ENCODE measurements at places on chromosomes 16 and 17.

- DNase-seq: no peak
Measured at GRCh38 chr17:40247926-40248495, 28.9 kb downstream of the WIPF2 start.

DNA sequence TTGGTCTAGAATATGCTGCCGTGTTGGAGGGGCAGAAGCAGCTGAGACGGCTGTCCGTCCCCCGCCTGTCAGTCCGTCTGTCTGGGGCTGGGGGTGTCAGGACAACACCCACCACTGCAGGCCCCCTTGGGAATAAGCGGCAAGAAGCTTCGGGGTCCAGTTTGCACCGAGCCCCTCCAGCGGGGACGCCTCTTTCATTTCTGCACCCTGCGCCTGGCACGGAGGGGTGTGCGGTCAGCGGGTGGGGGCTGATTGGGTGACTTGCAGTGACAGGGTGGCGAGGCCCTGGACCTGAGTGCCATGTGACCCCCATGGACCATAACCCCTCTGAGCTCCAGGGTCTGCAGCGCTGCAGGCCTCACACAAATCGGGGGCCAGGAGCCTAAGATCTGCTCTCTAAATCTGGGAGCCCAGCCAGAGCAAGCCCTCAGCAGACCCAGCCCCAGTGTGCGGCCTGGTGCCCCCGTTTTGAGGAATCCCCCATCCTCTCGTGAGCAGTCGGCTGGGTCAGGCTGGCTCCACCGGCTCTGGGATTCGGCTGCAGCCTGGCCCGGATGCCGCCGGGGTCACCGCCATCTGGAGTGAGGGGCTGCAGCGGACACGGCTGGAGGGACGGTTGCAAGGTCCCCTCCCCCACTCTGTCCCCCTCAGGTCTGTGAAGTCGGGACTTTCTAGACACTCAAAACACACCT, 8.3 kb downstream of the CBFA2T3 start:
- no peak for DNase-seq

DNA sequence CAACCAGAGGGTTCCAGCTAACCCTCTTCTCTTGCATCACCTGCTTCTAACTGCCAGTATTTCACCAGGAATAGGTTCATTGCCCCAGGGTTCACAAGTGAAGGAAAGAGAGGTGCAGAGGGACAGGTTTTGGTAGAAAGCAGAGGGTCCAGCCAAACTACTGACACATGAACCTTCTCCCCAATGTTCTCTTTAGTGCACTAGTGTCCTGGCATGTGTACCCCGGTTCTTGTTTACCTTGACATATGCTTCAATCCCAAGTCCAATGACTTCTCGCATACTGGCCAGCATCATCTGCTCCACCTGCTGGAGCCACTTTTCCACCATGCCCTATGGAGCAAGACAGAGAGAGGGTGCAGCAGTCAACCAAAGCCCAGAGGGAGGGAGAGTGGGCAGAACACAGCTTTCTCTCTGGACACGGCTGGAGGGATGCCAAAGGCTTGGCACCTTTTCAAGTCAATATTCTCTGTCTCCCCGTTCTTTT, 90.6 kb downstream of the DNAH3 start:
- DNase-seq: no peak

DNA sequence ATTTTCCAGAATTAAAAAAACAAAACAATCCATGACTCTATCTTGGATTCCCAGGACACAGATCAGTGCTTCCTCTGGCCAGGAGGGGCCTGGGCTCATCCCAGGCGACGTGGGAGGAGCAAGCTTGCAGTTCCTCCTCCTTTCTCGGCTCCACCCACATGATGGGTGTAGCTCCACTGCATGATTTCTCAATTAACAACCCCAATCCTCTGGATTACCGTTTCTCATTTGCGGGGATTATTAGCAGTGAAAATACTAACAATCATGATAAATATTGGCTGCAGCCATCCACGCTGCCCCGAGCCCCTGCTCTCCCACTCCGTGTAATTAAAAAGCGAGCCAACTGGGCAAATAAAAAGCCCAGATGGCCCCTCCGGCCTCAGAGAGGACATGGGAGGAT, 46.4 kb upstream of the SDK2 start:
- no peak for DNase-seq

DNA sequence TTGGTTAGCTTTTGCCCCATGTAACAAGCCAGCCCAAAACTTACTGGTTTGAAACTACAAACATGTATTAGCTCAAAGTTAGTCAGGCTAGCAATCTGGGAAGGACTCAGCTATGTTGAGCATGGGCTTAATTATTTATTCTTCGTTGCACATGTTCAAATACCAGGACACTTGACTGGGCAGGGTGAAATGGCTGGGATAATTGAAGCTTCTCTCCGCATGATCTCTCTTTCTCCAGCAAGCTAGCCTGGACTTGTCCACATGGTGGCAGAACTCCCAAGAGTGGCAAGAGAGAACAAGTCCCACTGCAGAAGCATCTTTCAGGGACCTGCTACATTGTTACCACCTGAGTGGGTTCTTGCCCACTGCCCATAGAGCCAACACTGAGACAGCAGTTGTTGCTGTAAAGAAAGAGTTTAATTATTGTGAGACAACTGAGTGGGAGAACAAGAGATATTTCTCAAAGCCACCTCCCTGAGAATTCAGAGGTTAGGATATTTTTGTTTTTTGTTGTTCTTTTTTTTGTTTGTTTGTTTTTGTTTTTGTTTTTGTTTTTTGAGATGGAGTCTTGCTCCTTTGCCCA, 16.8 kb upstream of the ATF7IP2 start:
- DNase-seq: no peak

GRCh38 chr17:15659663-15660062, 24.4 kb downstream of the TRIM16 start:
- no peak for DNase-seq

GRCh38 chr16:31216422-31217135, at the start of gene PYDC1:
TSS of gene PYDC1 (minus strand) at chr16:31217135. CDS start at chr16:31217028, 107 bp downstream.
- peak; percentile 20 for DNase-seq

DNA sequence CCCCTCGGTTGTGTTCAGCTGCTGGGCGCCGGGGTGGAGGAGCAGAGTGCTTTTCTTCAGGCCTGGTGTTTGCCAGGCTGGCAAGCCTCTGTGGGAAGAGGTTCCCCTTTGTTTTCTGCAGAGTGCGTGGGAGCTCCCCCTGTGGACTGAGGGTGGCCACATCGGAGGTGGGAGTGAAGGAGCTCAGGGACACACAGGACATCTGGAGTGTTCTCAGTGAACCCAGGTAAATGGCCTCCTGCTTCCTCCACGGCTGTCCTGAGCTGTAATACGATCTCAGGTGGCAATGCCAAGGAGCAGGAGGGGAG, 39.2 kb upstream of the IRF8 start:
- no peak for DNase-seq

GRCh38 chr17:62121025-62121730, 56.1 kb upstream of the MED13 start:
- DNase-seq: no peak

DNA sequence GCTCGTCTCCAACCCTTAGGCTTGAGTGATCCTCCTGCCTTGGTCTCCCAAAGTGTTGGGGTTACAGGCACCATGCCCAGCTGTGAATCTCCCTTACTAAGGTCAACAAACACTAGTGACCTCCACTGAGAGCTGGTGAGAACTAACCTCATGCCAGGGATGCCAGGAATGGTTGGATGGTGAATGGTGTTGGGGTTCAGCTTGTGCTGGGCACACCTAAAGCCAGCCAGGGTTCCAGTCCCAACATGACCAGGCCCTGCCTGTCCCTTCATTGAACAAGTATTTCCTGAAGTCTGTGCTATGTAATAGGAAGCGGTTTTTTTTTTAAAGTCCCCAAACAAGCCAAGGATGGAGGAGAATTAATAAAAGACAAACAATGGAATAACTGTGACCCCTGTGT, 56.0 kb upstream of the TOB1 start:
- DNase-seq: peak; percentile 21

- no peak for DNase-seq
Measured at GRCh38 chr17:38943607-38944006, 18.2 kb downstream of the LASP1NB start.

DNA sequence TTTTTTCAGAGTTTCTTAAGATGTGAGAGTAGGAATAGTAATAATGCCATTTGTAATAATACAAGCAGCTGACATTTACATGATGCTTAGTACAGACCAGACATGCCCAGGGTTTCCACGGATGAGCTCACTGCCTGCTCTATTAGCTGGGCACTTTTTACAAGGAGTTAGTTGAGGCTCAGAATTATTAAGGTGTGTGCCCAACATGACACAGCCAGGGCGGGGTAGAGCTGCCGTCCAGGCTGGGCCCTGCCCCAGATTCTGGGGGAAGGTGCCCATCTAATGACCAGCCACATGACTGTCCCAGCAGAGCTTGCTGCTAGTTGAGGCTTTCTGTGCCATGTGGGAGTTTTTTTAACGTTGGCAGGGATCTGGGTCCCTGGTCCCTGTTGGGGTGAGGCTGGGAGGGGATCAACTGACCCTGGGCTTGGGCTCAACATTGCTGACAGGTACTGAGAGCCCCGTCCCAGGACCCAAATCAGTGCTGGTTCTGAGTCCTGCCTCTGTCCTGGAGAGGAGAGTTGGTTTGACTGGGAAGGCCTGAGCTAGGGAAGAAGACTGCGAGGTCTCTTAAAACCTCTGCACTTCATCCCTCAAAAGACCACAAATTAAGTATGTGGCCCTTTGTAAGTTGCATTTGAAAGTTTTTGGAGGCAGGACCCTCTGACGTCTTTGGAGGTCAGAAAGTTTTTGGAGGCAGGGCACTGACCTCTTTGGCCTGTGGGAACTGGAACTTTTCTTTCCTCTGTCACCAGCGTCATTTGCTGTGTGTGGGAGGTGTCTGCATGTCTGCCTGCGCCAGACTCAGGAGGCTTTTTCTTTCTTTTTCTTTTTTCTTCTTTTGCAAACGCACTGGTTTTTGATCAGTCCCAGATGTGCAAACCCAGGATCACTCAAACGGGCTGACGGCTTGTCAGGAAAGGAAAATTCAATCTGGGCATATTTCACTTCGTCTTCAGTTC, 2.2 kb downstream of the CRISPLD2 start:
- peak; percentile 71 for DNase-seq

DNA sequence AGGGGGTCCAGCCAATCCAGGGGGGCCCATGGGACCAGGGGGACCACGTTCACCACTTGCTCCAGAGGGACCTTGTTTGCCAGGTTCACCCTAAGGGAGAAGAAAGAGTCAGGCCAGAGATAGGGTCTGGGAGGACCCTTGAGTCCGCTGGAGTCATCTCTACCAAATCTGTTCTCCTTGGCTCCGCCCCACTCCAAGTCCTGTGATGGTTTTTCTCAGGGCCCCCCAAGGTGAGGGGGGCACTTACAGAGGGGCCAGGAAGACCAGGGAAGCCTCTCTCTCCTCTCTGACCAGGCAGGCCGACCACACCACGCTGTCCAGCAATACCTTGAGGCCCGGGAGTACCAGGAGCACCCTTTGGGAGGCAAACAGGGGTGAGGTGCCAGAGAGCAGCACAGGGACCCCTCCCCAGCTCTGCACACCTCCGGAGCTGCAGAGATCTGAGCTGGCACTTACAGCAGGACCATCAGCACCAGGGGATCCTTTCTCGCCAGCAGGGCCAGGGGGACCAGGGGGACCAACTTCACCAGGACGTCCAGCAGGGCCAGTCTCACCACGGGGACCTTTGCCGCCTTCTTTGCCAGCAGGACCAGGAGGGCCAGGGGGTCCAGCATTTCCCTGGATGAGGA, 12.4 kb downstream of the COL1A1 start:
- DNase-seq: peak; percentile 63

- DNase-seq: no peak
Measured at GRCh38 chr17:78368348-78368747, 8.5 kb upstream of the SOCS3 start.

- no peak for DNase-seq
Measured at GRCh38 chr16:88064011-88064888, 113.0 kb downstream of the BANP start.

DNA sequence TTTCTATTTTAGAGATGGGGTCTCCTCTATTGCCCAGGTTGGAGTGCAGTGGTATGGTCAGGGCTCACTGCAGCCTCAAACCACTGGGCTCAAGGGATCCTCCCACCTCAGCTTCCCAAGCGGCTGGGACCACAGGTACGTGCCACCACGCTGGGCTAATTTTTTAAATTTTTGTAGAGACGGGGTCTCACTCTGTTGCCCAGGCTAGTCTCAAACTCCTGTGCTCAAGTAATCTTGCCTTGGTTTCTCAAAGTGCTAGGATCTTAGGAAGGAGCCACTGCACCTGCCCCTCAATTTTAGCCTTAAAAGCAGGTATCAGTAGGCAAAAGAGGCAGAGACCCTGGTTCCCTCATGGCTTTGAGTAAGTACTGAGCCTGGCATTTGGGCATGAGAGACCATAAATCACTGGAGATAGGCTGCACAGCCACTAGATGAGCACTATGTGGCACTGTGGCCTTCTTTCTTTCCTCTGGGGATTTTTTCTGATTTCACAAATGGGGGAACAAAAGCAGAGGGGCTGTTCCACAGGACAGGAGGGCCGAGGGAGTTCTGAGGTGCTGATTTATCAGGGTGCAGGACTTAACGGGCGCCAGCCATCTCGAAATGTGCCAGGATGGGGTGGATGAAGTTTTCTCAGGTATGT, 82.2 kb downstream of the PLXDC1 start:
- DNase-seq: peak; percentile 74

- peak; percentile 73 for DNase-seq
Measured at GRCh38 chr16:26816266-26816665, 250.5 kb upstream of the C16orf82 start.

DNA sequence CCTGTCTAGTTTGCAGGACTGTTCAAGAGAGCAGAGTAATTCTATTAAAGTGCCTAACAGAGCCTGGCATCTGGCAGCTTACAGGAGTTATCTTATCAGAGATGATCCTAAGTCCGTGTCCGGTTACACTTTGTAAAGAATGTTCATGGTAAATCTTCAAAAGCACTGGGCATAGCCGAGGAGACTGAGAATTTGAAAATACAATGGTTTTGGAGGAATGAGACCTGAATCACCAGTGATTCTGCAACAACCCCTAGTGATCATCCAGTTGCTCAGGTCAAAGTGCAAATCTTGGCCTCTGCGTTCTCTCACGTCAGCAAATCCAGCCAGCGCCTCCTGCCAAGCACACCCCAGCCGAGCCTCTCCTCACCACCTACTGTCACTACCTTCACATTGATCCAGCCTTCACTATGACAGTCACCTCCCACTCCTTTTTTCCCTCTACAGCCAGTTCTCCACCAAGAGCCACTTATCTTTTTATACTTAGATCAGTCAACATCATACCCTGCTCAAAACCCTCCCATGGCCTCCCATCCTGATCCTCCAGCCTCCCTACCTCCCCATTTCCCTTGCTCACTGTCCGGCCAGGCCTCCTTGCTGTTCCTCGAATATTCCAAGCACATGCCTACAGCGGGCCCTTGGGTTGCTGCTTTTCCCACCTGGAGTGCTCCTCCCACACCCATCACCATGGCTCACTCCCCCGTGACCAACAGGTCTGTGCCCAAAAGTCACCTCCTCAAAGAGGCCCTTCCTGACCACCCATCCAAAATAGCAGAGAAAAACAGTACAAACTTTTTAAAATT, 57.4 kb upstream of the ERN1 start:
- no peak for DNase-seq

Data from GM23248 (cell line).